ENCODE measurements at places on chromosomes 3 and 15.

DNA sequence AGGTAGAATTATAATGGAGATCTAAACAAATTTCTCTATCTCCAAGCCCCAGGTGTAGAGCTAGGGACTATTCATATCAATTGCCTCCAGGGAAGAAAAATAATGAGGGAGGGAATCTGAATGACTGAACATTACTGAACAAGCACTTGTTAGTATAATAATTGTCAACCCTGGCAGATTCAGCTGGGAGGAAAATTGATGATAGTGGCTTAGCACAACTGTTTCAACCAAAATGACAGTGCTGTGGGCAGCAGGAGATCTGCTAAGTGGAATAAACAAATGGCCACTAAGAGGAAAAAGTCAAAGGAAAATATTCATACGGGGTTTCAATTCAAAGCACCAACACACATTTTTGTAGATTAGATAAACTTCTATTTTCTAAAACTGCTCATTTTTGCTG lies 294.9 kb upstream of the ZNF385D start:
- no peak for DNase-seq

DNA sequence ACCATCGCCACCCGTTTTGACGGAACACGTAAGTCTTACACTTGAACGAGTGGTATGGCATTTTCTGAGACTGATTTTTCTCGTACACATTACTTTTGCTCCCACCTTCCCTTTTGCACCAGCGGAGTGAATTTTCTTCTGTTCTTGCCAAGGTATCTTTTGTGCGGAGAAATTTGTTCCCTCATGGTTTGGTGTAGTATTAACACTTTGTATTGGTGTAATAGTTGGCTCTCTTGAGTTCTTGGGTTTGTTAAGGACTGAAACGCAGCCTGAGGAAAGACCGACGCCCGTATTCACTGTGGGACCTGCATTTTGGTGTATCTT lies 420 bp downstream of the KCNH8 start:
- no peak for DNase-seq

GRCh38 chr3:4674216-4674615 lies 181.1 kb downstream of the ITPR1 start:
- DNase-seq, result no peak

DNA sequence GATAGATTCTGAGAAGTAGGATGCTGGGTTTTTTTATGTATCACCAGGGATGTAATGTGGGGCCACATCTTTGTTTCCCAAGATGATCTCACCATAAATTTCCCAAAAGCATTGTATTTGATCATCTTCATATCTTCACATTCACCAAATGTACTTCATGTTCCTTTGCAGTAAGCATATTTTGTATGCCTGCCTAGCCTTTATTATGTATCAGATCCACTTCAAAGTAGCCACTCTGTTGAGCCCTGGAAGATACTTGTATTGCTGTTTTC lies 14.2 kb upstream of the GATM start:
- no peak for DNase-seq

DNA sequence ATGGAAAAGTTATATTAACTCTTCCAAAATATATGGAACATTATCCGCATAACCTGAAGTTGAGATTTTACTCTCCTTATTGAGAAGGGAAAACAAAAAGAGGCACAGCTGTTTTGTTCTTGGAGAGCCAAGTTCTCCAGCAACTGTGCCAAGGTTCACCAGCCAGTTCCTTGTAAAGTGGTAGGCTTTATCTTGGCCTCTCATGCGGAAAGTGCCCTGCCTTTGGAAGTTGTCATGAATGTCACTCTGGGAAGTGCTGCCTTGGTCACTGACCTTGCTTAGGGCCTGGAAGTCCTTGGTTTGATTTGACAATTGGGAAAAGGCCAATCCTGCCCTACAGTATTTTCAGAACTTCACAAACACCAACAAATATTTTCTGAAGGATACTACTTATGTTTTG lies 44.2 kb upstream of the THRB start:
- no peak for DNase-seq

DNA sequence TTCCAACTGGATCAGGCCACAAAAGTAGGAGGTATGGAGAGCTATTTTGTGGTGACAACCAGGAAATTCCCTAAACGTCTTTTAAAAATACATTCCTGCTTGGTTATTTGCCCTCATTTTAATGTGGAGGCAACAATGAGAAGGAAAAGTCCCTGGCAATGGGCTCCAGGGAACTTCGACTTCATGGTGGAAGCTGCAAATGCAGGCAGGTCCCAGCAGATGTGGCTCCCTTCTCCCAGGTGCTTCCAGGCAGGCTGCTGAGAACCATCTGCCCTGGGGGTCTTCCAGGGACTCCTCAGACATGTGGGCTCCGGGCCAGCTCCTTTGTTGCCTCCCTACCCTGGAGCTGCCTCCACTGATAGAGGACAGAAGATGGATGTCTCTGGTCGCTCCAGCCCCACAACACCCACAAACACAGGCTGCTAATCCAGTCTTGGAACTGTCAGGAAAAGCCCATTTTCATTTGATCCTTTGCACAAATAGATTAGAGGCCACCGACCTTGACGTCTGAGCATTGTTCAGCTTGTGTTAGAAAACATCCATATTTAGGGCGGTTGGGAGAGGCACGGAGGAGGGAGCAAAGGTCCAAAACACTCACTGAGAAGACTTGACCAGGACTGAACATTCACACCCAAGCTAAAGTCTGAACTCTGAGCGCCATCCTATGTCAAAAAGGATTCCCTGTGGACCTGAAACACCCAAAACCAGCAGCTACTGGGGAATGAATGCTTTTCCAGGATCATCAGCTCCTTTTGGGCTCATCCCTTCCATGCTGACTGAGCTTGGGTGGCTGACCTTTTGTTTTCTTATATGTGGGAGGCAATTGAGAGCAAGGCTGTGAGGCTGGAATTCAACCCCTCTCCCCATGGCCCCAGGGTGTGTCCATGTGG lies 30.2 kb upstream of the SLCO2A1 start:
- no peak for DNase-seq

- no peak for DNase-seq
Observed at GRCh38 chr3:56952061-56952460, 108.4 kb upstream of the SPATA12 start.

DNA sequence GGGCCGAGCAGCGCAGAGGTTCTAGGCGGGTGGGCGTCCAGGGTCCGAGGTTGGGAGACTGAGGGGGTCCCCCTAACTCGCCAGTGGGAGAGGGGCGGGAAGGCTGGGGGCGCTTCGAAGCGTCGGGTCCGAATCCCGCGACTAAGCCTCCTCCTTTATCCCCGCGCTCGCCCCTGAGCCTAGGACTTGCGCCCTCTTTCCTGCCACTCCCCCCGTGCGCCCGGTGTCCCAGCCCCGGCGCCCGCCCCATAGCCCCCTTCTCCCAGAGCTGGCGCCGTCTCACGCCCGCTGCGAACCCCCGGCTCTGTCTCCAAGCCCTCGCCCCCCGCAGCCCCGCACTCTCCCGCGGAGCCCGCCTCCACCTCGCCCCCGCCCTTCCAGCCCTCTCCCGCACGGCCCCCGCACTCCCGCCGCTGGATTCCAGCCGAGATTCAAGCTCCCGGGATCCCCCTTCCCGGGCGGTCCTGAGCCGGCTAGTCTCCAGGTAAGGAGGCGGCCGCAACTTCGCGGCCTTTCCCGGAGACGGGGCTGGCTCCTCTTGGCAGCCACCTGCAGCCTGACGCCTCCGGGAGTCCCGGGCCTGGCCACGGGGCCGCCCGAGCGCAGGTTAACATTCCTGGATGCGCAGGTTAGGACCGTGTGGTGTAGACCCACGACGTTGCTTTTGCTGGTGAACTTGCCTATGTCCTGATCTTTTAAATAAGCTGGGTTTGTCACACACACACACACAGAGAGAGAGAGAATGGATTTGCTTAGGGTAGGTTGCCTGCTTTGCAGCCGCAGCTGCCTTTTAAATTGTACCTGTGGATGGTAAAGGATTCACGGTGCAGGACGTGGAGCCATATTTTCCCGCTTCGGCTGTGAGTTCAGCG lies 563 bp downstream of the PXYLP1 start:
- DNase-seq, result no peak

GRCh38 chr3:143820466-143821221 lies 27.6 kb downstream of the SLC9A9 start:
- no peak for DNase-seq

DNA sequence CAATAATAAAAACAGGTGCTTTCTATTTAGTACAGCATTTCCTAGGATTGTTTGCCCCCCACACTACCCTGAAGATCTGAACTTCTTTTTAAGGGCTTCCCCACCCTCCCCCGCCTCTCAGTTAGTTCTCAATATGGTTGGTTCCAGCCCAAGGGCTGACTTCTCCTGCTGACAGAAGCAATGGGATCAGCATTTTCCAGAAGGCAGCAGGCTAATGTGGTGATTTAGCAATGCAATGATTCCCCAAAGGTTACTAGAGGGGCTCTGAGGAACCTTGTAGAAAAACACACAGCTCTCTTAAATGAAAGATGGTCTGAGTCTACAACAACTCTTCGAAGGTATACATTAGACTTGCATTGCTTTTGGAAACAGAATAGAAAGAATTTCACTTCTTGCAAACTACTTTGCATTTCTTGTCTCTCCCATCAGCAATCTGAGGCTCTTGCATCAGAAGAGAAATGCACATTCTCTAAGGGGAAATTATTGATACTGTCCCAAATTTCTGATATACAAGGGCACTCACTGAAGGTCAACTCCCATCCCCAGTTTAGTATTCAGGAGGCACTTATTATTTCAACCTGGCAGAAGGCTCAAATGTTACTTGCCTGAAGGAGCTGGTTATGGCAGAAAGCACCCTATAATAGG lies 30.3 kb downstream of the FGF12 start:
- no peak for DNase-seq

DNA sequence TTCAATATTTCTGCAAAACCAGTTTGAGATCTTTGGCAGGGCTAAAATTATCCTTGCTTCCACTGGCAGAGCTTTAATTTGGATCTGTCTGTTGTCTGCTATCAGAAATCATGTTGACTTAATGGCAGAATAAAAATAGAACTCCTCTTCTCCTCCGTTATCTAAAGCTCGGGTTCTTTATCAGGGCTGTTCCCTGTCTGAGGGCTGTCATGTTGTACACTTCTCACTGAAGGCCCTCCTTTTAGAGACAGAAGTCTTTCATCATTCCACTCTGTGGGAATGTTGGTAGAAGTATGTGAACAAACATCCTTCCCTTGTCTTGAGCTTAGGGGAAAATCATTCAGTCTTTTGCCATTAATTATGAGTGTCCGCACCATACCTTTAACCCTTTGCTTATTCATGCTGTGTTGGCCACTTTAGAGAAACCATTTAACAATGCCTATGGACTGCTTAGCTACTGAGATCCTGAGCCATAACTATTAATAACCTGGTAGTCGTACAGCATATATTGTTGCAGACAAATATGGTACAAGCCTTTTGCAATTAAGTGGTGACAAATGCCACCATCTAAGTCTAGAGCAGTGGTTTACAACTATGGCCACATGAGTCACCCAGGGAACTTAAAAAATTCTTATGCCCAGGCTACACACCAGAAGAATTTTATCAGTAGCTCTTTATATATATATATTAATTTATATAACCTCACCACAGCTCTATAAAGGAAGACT lies 226.0 kb upstream of the TPM1 start:
- no peak for DNase-seq

- DNase-seq, result no peak
Observed at GRCh38 chr3:168545591-168545990, 449.9 kb upstream of the GOLIM4 start.

DNA sequence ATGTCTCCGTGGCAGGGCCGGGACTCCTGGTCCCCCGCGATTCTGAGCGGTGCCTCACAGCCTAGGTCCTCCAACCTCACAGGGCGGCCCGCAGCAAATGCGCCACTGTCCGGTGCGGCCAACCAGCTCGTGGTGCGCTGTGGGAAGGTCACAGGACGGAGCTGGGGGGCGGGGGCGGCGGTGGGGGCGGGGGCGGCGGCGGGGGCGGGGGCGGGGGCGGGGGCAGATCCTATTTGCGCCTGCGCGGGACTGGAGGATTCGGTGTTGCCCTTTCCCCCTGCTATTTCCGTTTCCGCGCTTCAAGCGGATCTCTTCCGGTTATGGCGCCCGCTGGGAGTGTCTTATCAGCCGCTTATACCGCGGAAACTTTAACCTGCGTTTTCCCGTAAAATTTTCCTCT lies 106.7 kb upstream of the SNRPN start:
- DNase-seq, result no peak

DNA sequence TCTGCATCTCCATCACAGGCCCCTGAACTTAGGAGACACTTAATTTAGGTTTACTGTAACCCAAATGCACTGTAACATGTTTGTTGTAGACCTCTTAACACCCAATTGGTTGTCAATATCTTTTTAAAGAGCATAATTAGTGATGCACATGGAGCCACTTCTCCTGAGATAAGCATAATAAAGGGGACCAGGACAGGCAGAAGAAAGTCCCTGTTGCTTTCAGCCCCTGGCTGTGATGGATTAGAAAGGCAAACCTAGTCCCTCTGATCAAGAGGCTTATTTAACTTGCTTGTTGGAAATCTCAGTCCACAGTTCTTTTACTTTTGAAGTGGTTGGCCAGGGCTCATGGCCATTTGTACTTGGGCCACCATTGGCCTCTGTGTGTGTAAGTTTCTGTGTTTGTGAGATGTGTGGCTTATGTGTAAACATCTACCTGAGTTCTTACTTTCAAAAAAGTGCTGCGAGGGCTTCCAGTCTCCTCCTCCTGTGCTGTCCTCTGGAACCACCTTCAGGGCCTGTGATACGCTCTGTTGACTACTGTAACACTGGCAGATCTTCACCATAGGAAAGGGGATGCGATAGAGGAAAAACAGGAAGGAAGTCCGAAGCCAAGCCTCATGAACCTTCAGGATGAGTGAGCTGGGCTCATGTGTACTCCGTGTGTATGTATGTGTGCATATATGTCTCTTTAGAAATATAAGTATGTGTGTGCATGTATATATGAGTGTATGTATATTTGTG lies 136.2 kb downstream of the EPHB1 start:
- no peak for DNase-seq
